Esophagus muscularis mucosa (tissue), 4 donors: ENCODE measurements at places on chromosomes 7 and 10. TPM values are rescaled to one million over a fixed set of nuclear protein-coding genes. Genes with fewer than 3 reads are reported as not detected.

DNA sequence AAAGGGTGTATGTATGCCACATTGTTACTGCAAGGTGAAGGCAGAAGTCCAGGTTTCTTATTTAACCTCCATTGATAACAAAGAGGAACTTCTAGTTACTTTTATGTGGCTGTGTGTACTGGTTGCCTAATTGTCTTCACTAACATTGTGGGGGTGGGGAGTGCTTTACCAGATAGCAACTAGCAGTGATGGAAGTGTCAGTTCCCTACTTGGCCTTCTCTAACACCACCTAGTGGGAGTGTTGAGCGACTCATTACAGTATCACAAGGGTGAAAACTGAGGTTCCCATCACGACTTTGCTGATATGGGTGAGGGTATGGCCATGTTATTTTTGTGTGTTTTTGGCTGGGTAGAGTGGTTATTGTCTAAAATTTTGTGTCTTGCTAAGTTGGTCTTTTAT is 274.4 kb downstream of the THSD7A start:
- DNase-seq: no peak

GRCh38 chr7:73437621-73438416 is 4.2 kb downstream of the FZD9 start:
- DNase-seq: no peak

DNA sequence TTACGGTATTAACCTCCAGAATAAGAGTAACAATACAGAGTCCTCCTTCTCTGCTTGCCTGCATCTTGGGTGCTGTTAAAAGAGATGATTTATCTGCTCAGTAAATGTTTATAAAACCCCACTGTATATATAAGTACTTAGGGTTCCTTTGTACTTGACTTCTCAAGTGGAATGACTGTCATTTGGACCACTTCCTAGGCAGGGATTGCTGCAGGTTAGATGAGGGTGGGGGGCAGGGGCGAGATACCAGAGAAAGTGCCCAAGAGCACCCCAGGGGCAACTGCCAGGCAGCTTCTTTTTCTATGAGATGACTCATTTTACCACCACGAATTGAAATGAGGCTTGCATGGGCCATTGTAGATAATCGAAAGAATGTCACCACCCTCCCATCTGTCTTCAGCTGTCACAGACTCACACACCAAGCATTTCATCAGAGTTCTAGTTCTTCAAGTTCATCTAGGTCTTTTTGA is 421.9 kb upstream of the GALNT17 start:
- DNase-seq: no peak

DNA sequence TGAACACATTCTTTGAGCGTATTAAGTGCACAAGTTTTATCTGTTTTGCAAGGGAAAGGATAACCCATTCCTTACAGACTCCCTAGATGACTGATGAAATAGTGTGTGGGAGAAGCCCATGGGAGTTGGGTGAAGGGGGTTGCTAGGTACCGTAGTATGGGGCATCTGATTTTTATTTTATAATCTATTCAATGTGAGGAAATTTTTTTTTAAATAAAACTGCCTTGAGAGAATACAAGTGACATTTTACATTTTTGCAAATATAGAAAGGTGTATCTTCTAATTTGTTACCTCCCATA is 1.4 kb downstream of the BTAF1 start:
- DNase-seq: no peak

- DNase-seq: peak; percentile 94
Observed at GRCh38 chr10:23065181-23065948, 30.0 kb upstream of the MSRB2 start.

DNA sequence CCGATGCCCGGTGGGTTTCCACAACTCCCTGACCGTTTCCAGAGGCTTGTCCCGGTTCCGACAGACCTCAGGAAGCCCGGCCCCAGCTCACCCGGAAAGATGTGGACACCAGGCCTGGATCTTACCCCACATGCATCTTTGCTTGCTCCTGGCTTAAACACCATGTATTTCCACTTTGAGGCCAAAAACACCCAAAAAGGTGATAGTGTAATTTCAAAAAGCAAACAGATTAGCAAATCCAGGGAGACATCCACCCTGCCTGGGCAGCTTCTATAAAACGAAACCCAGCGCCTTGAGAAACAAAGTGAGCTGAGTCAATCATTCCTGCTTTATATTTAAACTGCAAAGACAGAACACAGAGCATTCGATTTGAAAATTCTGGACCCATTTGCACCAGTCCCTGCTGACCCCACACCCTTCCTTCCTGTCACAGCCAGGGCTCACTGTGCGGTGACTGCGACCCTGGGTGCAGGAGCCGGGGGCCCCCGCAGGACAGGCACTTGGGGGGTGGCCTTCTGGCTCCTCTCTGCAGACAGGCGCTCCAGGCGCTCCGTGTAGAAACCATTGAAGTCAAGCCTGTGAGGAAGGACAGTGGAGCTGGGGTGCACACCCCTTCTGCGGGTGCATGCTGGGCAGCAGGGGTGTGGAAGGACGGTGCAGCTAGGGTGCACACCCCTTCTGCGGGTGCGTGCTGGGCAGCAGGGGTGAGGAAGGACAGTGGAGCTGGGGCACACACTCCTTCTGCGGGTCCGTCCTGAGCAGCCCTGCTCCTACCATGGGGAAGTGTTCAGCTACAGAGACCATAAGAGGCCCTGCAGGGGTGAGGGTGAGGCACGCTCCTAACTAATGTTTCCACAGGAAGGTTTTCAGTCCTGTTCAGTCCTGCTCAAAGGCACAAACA is 2.9 kb upstream of the ADAM8 start:
- DNase-seq: no peak

DNA sequence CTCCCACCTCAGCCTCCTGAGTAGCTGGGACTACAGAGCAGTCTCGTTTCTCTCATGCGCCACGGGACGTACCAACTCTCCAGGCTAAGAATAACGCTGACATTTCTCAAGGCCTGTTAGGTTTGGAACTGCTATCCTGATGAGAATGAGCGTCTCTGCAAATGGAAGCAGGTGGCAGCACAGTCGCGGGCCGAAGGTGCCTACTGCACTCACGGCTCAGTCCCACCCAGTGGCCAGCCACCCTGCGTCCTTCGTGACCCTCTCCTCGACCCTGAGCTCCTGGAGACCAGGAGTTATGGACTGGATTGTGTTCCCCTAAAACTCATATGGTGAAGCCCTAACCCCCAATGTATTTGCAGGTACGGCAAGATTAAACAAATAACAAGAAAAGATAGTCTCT is 274.1 kb downstream of the PRPF18 start:
- no peak for DNase-seq

- no peak for DNase-seq
Observed at GRCh38 chr10:100750291-100751210, 5.2 kb downstream of the PAX2 start.

DNA sequence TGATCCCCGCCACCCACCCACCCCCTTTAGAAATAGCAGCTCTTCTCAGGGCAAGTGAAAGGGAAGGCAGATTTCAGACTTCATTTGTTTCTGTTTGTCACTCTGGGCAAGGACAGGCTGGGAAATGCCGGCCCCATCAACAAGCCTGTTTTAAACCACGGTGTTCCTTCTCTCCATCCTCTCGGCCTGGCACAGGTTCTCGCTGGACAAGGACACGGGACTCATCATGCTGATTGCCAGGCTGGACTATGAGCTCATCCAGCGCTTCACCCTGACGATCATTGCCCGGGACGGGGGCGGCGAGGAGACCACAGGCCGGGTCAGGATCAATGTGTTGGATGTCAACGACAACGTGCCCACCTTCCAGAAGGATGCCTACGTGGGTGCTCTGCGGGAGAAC is 42.3 kb downstream of the C10orf105 start:
- no peak for DNase-seq

GRCh38 chr10:71979692-71980062 is 15.5 kb downstream of the CHST3 start:
- no peak for DNase-seq

GRCh38 chr10:19329475-19329874 is 280.9 kb downstream of the MALRD1 start:
- DNase-seq: no peak

DNA sequence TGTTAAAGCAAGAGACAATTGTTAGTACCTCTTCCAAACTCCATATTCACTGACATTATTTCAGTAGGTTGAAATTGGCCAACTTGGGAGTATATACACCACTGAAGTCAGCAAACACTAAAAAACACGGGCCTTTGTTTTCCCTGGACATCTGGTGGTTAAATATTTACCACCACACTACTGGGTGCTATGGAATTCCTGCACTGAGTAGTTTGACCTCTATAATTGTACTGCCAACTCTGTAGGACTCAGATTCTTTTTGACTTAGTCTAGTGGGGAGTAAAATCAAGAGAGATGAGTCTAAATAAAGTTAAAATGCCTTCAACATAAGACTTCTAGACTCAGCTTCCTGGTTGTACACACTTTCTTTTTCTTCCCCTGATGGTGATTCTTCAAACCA is 41.3 kb upstream of the TES start:
- no peak for DNase-seq

GRCh38 chr10:105681051-105681450 is 1040.0 kb downstream of the SORCS3 start:
- no peak for DNase-seq

GRCh38 chr10:69901022-69901421 is 99.3 kb downstream of the COL13A1 start:
- no peak for DNase-seq

DNA sequence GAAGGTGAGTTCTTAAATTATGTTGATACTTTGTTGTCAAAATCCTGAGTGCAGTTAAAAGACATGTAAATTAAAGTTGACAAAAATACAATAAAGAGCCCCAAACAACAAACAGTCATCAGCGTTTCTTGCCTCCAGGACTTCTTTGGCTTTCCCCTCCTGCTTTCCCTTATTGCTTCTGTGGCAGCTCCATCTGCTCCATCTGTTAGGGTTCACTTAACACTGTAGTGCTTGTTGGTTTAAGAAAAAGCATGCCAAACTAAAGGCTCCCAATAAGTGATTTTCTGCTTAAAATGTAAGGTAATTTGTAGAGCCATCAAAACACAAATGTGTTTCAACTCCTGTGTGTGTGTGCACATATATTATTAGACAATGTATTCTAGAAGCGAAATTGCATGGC is 254.3 kb upstream of the GNAI1 start:
- DNase-seq: no peak

DNA sequence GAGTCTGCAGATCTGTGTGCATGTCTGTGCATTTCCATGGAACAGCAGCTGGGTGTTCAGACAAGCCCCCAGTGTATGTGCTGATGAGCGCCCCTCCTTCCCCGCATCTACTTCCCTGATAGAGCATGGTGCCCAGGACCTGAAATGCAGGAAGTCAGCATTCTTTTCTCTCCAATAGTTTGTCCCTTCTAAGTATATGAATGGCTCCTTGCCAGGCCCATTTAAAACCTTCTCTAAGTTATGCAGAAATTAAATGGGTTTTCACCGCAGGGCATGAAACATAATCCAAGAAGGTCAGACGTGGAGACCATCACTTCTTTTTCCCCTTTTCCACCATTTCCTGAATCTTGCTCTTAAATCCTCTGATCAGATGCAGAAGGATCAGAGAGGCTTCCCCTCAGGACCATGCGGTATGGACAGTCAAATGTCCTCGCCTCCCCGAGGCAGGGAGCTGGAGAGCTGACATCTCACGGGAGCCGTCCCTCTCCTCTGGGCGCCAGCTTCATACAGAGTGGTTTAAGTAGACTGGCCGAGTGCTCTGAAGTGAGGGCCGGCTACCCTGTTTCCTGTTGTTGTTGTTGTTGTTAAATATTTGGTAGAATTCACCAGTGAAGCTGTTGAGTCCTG is 155.3 kb downstream of the C10orf105 start:
- DNase-seq: no peak

- no peak for DNase-seq
Observed at GRCh38 chr7:137890449-137890921, 43.7 kb upstream of the DGKI start.

GRCh38 chr10:120115959-120116358 is 223.4 kb downstream of the SEC23IP start:
- no peak for DNase-seq

Gene CYP2C9
- total RNA-seq: not detected

Gene OR6B1
- not detected for total RNA-seq

Gene PILRA
- total RNA-seq: 8.8 TPM

Gene SLC18A2
- total RNA-seq: 0.65 TPM

Gene CISD1
- total RNA-seq: 31.6 TPM

Gene GJD4
- total RNA-seq: not detected

Gene ZNF488
- not detected for total RNA-seq

Gene BTBD16
- 0.29 TPM for total RNA-seq

Gene SPDYE5
- total RNA-seq: not detected

Gene IGFBP1
- total RNA-seq: not detected

Gene IFIT1
- 12.2 TPM for total RNA-seq

Gene SLC26A5
- total RNA-seq: not detected

Gene RPS24
- total RNA-seq: 2,770 TPM

Gene CPVL
- 28.5 TPM for total RNA-seq

Gene SPDYE8
- total RNA-seq: not detected

Gene NPSR1
- total RNA-seq: not detected
